ENCODE measurements at places on chromosomes 16 and 17.

- peak; percentile 97 for DNase-seq
Measured at GRCh38 chr17:14308965-14309879, 8.3 kb downstream of the HS3ST3B1 start.

GRCh38 chr17:77995146-77995852 is 36.8 kb downstream of the TNRC6C start:
- DNase-seq = peak; percentile 23

DNA sequence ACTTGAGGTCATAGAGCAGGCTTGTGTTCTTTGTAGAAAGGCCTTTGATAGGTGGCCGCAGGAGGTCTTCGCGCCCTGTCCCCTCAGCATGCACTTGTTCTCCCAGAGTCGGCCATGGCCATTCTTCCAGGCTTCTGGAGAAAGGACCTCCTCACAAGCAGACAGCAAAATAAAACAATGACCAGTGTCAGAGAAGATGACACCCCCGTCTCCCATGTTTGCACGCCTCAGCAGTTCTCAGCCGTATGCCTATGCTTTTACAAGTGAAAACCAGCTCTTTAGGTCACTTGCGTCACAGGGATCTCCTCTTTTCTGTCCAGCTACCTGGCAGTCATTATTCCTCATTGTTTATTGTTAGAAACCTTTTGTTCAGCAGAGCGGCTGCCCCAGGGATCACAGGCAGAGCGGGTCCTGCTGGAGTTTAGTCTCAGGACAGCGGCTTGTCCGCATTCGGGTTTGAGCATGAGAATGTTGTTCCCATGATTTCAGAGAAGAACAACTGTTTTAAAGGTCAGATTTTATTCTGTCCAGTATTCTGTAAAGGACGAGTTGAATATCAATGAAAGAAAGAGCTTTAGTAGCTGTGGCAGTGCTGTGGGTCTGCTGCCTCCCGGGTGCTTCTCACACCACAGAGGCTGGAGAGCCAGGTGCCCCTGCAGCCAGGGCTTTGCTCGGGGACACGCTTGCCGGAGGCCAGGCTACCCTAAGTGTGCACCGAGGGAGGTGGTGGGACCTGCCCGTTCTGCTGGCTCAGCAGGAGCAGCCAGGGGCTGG is 123.9 kb downstream of the RPTOR start:
- DNase-seq = peak; percentile 60

DNA sequence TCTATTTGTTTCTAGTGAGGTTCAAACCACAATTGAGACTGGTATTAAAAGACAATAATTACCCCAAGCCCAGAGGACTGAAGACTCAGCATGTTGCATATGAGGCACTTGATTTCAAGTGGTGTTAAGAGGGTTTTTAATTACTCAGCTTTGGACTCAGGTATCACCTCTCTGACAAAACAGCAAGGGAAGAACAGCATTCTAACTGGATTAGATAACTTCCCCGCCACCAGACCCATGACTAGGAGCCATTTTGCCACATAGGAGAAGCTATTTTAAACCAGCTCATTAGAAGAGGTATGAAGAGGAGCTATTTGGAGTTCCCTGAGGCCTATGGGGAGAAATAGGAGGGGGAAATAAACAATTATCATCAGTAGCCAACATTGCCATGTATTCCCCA is 226.1 kb upstream of the TOX3 start:
- no peak for DNase-seq

DNA sequence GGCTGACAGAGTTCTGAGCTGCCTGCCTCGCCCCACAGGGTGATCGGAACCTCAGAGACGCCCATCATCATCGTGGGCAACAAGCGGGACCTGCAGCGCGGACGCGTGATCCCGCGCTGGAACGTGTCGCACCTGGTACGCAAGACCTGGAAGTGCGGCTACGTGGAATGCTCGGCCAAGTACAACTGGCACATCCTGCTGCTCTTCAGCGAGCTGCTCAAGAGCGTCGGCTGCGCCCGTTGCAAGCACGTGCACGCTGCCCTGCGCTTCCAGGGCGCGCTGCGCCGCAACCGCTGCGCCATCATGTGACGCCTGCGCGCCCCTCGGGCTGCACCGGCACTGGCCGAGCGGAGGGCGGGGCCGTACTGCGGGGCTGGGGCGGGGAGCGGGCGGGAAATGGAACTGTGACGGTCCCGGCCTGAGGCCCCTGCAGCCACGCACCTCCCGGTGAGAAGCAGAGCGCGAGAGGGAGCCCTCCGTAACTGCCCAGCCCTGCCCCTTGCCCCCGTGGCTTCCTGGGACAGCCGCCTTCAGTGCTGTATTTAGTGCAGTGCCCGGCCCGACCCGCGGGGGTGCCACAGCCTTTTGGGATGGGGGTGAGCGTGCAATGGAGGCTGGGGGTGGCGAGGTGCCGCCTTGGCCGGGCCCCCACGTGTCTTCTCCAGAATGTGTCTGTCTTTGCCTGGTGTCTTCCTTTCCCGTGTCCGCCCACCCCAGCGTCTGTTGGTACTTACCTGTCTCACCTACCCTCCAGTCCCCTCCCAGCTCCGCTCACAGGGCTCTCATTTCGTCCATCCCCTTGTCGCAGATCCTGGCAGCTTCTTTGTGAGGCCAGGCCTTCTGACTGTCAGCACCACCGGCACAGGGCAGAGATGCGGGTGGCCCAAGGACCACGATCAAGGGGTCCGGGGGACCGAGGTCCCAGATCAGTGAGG is 9.8 kb downstream of the RASL10B start:
- DNase-seq = peak; percentile 58

DNA sequence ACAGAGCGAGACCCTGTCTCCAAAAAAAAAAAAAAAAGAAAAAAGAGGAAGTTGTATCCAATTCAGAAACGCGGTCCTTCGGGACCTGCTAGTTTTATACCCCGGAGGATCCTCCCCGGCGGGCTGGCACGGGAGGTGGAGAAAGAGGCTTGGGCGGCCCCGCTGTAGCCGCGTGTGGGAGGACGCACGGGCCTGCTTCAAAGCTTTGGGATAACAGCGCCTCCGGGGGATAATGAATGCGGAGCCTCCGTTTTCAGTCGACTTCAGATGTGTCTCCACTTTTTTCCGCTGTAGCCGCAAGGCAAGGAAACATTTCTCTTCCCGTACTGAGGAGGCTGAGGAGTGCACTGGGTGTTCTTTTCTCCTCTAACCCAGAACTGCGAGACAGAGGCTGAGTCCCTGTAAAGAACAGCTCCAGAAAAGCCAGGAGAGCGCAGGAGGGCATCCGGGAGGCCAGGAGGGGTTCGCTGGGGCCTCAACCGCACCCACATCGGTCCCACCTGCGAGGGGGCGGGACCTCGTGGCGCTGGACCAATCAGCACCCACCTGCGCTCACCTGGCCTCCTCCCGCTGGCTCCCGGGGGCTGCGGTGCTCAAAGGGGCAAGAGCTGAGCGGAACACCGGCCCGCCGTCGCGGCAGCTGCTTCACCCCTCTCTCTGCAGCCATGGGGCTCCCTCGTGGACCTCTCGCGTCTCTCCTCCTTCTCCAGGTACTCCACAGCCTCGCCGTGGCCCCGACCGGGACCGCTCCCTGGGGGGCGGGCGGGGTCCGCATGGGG is at the start of gene CDH3:
CDH3 (plus strand) TSS at position 596 of the 779 bp plus-strand sequence; CDS start at position 666, 70 bp downstream.
- peak; percentile 85 for DNase-seq

- DNase-seq = peak; percentile 96
Measured at GRCh38 chr16:86566601-86566965, at the start of gene FOXC2. TSS of gene FOXC2 (plus strand) at chr16:86566829. CDS start at chr16:86567336, 507 bp downstream.

GRCh38 chr17:68462381-68463210 is 5.3 kb upstream of the WIPI1 start:
- DNase-seq = peak; percentile 95

- DNase-seq = no peak
Measured at GRCh38 chr17:28043296-28043695, 819 bp downstream of the NLK start.

- DNase-seq = no peak
Measured at GRCh38 chr17:43852571-43852970, 5.6 kb downstream of the CD300LG start.

- DNase-seq = no peak
Measured at GRCh38 chr16:12133729-12134128, 157.2 kb downstream of the SNX29 start.

DNA sequence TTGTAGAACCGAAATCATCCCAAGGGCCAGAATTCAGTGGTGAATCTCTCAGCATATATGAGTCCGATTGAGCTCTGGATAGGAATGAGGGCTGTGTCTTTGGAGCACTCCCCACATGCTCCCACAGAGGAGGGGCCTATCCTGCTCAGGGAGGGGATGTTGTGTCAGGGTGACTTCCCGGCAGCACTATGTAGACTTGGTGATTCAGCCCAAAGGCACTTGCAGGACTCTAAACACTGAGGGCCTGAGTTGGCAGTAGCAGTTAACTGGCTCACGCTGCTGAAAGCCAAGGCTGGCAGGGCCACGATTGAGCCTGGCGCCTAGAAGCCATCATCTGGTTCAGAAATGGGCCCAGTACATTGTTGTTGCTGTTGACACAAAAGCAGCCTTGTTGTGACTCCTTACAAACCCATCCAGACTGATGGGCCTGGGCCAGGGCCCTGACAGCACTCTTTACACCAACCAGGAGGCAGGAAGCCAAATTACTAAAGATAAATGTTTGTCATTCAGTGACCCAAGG is 31.9 kb downstream of the NMT1 start:
- DNase-seq = no peak

DNA sequence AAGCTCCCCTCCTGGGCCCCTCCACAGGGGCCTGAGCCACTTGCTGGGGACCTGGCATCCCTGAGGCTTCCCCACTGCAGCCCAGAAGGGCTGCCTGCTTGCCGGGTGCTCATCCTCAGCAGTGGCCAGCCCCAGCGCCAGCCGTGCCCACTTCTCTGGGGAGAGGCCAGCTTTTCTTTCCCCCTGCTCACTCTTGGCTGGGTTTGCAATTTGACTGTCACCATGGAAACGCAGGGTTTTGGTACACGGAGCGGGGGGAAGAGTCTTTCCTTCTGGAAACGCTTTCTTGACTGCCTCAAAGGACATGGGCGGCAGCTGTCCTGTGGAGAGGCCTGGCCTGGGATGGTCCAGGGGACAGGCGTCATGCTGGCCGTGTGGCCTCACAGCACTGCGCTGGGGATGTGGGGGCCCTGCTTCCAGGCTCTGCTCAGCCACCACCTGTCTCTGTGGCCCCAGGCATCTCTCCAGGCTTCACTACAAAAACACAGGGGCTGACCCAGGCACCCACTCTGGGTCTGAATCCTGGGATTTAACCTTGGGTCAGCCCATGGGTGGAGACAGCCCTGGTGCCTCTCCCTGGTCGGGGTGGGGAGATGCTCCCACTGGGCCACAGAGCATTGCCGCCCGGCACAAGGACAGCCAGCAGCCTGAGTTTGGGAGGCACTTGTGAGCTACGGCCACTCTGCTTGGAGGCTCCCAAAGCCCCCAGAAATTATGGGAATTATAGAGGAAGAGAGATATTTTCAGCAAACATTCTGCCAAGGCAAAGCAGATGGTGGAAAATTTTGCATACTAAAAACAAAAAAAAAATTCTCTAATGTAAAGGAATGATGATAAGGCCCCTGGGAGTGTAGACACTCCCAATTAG is 45.9 kb upstream of the DOC2B start:
- peak; percentile 72 for DNase-seq

- no peak for DNase-seq
Measured at GRCh38 chr17:75356260-75356937, 49.1 kb downstream of the GRB2 start.

DNA sequence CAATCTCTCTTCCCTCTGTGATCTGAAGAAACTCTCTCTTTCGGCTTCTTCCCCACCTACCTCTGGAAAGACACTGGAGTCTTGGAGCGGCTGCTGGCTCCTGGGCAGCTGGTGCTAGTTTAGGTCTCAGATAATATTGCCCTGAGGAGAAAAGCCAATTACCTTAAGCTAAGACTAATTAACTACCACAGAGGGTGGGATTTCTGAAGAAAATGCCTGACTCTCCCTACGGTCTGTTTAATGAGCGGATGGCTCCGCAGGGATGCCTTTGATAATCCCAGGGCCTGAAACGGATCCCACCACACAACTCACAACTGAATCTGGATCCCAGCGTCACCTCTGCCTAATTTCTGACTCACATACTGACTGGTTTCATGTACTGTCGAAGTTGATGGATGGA is 127.0 kb upstream of the NLRP1 start:
- DNase-seq = peak; percentile 50

- no peak for DNase-seq
Measured at GRCh38 chr17:50790618-50791017, 23.3 kb upstream of the ANKRD40CL start.

GRCh38 chr17:36503456-36504155 is 17.1 kb downstream of the ZNHIT3 start:
- no peak for DNase-seq

GRCh38 chr17:71631483-71631882 is 489.3 kb upstream of the SOX9 start:
- no peak for DNase-seq

GRCh38 chr16:29816694-29817441 is 916 bp downstream of the PAGR1 start:
- DNase-seq = peak; percentile 72

GRCh38 chr16:3781421-3781820 is 64.1 kb upstream of the TRAP1 start:
- DNase-seq = no peak

- peak; percentile 73 for DNase-seq
Measured at GRCh38 chr16:31427441-31428278, 500 bp downstream of the COX6A2 start.

GRCh38 chr16:31876951-31877828 is 3.6 kb downstream of the ZNF267 start:
- no peak for DNase-seq

- peak; percentile 74 for DNase-seq
Measured at GRCh38 chr16:695355-696089, 5.3 kb upstream of the WDR24 start.

DNA sequence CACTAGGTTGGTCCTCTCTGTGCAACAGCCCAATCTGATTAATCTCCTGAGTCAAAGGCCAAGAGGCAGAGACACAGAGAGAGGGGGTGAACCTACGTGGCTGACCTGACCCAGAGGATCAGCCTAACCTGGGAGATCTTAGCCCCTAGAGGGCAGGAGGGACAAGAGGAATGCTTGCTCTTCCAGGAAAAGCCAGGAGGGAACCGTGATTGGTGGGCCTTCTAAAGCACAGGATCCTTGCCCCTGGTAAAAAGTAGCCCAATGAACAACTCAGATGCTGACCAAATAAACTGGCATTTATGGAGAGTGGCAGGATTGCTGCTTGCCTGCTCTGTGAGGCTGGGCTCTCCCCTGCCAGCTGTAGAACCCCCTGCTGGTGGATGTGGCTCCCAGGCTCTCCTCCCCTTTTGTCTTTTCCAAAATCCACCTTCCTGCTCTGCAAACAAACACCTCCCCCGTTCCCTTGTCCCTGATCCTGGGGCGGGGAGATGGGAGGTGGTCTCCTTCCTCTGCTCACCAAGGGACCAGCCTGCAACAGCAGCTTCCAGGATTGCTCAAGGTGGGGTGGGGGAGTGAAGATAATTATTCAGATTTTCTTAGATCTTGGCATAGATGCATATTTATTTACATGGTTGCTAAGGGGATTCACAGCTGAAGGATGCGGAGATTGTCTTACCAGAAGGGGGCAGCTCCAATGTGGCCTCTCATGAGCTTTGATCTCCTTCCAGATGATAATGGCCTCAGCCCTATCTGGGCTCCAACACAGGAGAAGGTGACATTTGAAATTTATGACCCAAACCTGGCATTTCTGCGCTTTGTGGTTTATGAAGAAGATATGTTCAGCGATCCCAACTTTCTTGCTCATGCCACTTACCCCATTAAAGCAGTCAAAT is 71.9 kb downstream of the SDR42E1 start:
- DNase-seq = no peak

All from eye (tissue), 1 donor.